ENCODE measurements at places on chromosomes 3 and 15.

DNA sequence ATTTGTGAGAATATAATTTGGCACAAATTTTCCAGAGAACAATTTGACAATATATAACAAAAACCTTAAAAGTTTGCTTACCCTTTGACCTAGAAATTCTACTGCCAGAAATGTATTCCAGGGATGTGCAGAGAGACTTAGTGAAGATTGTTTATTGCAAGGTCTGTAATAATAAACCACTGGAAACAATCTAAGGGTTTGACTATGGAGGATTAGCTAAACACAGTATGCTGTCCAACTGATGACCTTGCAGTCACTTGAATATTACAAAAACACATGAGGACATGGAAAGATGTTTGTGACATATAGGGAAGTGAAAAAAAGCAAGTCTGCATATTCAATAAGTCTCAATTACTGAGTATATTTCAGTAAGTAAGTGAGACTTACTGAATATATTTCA is 48.1 kb upstream of the CDV3 start:
- DNase-seq, result no peak

DNA sequence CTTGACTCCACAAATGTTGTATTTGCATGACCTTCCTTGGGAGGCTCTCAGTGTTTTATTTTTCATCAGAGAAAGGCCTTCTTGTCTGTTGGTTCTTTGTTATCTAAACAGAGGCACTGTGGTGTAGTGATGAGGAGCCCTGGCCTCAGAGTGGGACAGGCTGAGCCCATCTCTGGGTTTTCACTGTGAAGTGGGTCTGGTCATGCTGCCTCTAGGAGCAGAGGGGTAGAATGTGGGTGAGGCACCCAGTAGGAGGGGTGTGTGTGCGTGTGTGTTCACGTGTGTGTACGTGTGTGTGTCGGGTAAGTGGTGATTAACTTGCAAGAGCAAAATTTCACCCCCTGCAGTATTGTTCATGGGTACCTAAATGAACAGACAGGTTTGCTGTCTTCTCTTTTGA is 14.4 kb downstream of the KLF13 start:
- no peak for DNase-seq

DNA sequence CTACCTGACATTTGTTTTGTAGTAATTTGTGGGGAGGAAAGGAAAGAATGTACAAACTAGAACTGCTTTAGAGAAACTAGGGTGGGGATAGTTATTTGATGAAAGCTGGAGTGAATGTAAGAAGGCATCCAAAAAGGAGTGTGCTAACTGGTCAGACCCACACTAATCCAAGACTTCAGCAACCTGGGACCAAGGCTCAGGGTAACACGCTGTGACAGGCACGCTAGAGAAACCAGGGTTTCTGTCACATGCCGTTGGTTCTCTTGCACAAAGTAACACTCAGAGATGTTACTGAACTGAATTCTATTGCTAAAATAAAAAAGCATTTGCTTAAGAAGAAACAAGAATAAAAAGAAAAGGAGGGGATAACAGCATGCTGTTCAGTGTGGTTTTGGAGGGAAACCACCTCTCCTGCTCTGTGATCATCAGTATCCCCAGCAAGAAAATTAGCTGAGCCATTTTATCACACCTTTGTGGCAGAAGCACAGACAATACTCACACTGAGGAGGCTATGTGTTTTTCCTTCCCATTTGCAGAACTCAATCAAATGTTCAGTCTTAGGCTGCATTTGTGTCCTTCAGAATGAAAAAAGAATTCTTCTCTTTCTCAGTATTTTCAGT is 2.8 kb upstream of the CCDC80 start:
- no peak for DNase-seq

- no peak for DNase-seq
Observed at GRCh38 chr3:49984394-49984793, 44.4 kb downstream of the RBM6 start.

- DNase-seq, result no peak
Observed at GRCh38 chr3:17752876-17753631, 10.6 kb upstream of the TBC1D5 start.

All from NCI-H510A (cell line).